ENCODE measurements at places on chromosomes 11 and 22.

DNA sequence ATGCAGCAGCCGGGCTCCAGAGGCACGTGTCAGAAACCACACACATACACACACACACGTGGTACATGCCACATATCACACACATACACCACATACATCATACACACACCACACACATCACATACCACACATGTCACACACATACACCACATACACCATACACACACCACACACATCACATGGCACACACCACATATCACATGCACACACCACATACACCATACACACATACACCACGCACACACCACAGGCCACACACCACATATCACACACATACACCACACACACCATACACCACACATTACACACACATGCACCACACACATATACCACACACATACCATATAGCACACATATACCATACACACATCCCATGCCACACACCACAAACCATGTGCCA is 97.5 kb upstream of the PRR5 start:
- no peak for DNase-seq

DNA sequence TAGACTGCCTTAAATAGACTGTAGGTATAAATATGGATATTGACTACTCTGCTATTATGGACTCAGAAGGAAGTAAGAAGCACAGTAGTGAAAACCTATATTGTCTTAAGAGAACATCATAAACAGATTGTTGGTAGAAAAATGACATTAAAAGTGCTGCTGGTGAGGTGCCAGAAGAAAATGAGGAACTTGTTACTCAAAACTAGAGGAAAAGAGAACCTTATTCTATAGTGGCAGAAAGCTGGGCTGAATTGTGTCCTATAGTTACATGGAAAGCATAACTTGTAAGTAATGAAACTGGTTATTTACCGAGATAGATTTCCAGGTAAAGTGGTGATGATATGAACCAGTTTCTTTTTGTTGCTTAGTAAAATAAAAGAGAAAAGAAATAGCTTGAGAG is 109.7 kb upstream of the CTSC start:
- DNase-seq = no peak

- DNase-seq = no peak
Observed at GRCh38 chr11:100397401-100397800, 289.7 kb upstream of the ARHGAP42 start.

- no peak for DNase-seq
Observed at GRCh38 chr11:112173152-112173551, 2.2 kb upstream of the BCO2 start.

DNA sequence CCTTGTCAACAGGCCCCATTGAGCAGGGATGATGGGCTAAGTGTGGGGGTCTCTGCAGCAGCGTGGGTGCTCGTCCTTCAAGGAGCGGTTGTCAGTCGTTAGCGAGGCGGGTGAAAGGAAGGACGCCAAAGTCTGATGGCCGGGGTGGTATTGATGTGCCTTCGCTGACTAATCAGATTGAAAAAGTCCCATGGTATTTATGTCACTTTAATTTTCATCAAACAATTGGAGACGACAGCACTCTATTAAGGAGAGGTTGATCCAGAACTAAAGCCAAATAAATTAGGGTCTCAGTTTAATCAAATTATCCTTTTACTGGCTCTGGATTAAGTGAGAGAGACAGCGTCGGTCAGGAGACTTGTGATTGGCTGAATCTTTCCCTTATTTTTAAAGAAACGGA is 9.6 kb downstream of the HTATIP2 start:
- DNase-seq = no peak

DNA sequence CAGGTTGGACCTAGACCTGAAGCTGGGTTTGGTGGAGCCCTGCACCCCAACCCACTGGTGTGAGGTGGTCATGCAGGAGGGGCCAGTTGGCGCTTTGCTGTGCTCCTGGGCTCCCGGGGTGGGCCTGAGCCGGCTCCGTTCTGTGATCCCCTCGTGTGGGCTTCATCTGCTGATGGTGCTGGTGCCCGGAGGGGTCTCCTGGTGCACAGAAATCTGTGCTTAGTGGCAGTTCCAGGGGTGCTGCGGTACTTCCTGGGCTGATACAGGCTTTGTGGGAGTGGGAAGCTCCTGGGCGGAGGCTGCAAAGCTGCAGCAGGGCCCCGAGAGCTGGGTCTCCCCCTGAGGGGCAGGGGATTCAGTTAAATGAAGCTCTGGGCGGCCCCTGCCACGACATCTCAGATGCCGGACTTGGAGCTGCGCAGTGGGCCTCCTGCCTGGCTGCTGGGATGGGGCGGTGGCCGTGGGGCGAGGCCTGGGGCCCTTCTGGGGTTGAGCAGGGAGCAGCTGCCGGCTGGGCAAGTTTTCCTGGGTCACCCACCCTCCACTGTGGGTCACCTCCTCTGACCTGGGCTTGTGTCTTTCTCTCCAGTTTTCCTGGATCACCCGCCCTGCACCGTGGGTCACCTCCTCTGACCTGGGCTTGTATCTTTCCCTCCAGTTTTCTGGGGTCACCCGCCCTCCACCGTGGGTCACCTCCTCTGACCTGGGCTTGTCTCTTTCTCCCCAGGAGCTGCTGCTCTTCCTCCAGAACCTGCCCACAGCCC is 410.5 kb downstream of the TBC1D22A start:
- no peak for DNase-seq

DNA sequence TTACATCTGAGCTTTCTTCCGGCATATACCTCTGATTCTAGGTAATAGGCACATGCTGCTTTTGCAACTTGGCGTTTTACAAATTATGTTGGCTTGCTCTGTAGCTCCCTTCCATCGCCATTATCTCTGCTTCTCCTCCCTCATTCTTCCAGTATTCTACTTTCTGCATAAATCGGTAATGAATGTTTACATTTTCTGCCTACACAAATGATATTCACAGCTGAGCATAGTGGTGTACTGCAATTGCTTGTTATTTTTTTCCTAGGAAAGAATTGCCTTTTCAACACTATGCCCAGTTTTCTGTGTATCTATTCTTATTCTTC is 18.9 kb downstream of the MED15 start:
- DNase-seq = no peak

GRCh38 chr11:27445625-27446024 is 27.0 kb downstream of the LGR4 start:
- no peak for DNase-seq

DNA sequence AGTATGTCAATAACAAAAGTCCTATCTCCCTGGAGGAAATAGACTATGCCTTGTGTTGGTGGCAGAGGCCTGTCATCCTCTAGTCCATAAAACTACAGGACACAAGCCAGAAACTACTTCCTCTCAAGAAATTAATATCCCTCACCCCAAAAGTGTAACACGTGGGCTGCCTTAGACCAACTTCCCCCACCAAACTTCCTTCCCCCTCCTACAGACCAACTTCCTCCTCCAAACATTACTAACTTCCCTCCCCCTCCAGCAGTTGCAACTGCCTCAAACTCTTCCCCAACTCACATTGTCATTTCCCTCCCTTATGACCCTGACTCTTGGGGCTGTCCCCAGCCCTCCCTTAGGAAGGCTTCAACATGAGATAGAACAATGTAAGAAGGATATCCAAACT is 6.3 kb downstream of the OR52K2 start:
- DNase-seq = no peak

- no peak for DNase-seq
Observed at GRCh38 chr11:62644220-62644619, 2.2 kb downstream of the GANAB start.

DNA sequence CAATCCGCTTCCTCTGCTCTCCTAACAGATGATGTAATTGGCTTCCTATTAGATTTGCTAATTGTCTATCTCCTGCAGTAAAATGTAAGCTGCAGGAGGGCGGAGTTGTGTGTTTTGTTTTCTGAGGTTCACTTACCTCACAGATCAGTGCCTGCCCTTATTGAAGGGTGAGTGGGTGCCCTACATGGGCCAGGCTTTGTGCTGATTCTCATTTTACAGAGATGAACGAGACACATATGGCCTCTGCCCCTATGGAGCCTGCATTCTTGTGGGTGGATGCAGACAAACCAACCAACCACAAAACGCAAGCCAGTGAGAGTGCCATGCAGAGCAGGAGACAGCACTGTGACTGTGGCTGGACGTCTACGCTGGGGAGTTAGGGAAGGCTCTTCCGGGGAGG is 9.9 kb downstream of the TESMIN start:
- DNase-seq = no peak

DNA sequence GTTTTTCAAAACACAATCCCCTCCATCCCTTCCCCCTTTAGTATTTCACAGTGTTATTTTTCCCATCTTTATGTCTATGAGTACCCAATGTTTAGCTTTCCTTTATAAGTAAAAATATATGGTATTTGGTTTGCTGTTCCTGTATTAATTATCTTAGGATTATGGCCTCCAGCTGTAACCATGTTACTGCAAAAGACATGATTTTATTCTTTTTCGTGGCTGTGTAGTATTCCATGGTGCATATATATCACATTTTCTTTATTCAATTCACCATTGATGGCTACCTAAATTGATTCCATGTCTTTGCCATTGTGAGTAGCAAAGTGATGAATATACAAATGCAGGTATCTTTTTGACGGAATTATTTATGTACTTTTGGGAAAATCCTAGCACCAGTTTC is 346.4 kb upstream of the CNTN5 start:
- DNase-seq = no peak

GRCh38 chr22:46111645-46112306 is 38.5 kb upstream of the PPARA start:
- DNase-seq = no peak

- no peak for DNase-seq
Observed at GRCh38 chr11:58958500-58958899, 19.2 kb downstream of the GLYATL1 start.

GRCh38 chr22:19680911-19681862 is 33.1 kb upstream of the SEPTIN5 start:
- no peak for DNase-seq

GRCh38 chr11:73854680-73855079 is 22.0 kb downstream of the COA4 start:
- DNase-seq = no peak

DNA sequence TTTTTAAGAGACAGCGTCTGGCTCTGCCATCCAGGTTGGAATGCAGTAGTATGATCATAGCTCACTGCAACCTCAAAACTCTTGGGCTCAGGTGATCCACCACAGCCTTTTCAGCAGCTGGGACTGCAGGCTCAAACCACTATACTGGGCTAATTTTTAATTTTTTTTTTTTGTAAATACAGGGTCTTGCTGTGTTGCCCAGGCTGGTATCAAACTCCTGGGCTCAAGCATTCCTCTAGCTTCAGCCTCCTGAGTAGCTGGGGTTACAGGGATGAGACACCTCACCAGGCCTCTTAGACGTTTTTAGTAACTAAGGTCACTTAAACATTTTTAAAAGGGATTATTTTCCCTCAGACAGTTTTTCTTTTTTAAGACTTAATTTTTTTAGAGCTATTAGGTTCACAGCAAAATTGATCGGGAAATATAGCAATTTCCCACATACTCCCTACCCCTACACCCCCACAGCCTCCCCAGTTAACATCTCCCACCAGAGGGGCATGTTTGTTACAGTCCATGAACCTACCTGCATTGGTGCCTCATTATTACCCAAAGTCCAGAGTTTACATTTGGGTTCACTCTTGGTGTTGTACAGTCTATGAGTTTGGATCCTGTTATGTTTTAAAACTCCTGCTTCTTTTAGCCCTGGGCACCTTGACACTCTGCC is 3.9 kb downstream of the BCR start:
- no peak for DNase-seq

GRCh38 chr11:103652013-103652412 is 384.4 kb upstream of the DDI1 start:
- DNase-seq = no peak

DNA sequence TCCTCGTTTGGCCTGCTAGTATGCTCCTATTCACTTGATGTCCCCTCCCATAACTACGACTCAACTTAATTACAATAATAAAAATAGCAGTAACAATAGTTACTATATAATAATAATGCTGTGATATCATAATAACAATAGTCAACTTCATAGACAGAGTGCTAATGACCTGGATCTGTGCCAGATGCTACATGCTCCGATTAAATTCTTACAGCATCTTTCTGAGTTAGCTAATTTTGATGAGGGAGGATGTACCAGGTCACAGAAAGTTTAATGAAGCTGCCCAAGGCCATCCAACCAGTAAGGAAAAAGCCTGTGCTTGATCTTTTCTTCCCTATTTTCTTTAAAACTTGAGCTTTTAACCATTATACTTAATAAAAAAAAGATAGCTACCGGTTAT is 413.4 kb upstream of the LRRC4C start:
- no peak for DNase-seq

DNA sequence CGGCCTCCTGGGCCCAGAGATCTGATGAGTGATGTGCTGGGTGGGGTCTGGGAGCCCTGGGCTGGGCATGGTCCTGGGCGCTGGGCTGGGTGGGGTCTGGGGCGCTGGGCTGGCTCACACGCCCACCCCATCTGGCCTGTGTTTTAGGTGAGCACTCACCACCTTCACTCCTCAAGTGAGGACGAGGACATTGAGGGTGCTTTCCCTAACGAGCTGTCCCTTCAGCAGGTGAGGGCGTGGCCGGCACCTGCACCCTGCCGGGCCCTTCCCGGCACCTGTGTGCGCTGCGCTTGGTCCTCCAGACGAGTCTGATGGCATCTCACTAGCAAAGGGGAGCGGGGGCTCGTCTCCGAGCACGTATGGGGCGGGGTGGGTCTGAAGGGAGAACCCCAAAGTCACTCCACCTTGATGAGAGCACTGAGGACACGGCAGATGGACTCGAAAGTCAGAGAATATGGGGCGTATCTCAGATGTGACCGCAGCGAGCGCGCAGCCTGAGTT is 37.9 kb downstream of the SBF1 start:
- DNase-seq = no peak

DNA sequence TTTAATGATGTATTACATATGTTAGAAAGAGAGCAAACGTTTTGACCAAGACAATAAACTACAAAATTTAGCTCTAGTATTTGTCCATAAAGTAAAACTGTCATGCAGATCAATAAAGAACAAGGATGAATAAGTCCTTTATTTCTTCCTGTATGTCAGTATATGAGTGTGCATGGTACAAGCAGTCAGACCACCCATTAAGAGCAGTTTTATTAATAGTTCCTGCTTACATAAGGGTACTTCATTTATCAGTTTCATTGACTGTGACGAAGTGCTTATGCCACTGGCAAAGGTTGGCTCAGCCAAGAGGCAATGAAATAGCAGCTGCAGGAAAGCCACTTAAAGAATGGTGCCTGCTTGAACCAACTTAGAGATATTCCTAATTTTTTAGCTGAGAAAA is 913.0 kb upstream of the CNTN5 start:
- DNase-seq = no peak

- DNase-seq = no peak
Observed at GRCh38 chr11:59668188-59668949, 468 bp downstream of the PATL1 start.

GRCh38 chr22:50367778-50368500 is 24.8 kb downstream of the PPP6R2 start:
- DNase-seq = no peak

- no peak for DNase-seq
Observed at GRCh38 chr11:102229510-102230123, 87.7 kb upstream of the BIRC3 start.

GRCh38 chr11:111310088-111310487 is 11.7 kb downstream of the POU2AF3 start:
- DNase-seq = no peak
